Right renal pelvis (tissue), 4 donors: ENCODE measurements at places on chromosomes 4 and X. TPM values are rescaled to one million over a fixed set of nuclear protein-coding genes. Genes with fewer than 3 reads are reported as not detected.

- DNase-seq = no peak
Observed at GRCh38 chr4:141417387-141417786, 196.7 kb downstream of the ZNF330 start.

GRCh38 chrX:154098551-154098950 lies 1.0 kb upstream of the MECP2 start:
- no peak for DNase-seq

GRCh38 chr4:7761720-7762119 lies 177.9 kb downstream of the AFAP1 start:
- DNase-seq = no peak

DNA sequence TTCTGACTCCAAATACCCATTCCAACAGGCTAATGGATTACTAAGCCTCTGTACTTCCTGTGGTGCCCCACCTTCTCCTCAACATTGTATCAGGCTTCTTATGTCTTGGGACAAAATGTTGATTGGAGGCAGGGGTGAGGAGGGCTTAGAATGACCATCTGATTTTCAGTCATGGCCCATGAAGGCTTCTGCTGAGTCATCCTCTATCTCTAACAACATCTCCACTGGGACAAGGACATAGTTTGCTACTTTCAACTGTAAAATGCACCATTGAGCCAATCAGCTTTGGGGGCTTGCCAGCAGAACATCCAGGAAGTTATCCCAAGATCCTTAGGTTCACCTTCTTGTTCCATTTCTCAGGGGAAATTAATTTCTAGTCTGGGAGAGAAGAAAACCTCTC lies 29.5 kb downstream of the MAGEB17 start:
- no peak for DNase-seq

DNA sequence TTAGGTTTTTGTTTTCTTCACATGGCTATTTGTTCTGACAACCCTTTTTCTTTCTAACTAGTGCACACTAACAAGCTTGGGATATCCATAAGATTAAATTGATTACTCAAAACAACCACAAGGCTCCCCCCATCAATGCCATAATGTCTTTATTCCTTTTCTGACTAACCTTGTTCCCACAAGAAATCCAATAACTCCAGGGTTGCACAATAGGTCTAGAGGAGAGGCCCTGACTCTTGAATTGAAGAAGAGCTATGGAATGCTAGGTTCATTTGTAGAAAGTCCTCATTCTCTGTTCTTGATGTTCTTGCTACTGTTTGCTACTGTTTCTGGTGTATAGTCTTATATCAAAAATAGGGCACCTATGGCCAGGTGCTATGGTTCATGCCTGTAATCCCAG lies 71.0 kb downstream of the PRRG1 start:
- no peak for DNase-seq

DNA sequence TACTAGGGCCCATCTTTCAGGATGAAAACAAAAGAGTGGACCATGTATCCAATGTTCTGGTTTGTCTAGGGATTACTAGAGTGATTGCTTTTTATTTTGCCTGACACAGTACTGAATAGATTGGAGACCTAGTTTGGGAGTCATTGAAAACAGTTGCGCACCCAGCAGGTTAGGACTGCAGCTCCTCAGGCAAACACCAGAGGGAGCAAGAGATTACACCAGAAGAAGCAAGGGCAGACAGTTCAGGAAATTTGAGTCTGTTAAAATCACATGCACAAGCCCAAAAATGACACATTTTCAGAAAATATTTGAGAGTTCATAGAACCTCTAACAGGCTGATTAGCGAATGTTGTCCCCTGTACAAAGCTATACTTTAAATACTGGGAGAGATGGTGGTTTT lies 55.6 kb downstream of the CYLC1 start:
- DNase-seq = no peak

The P2RY4 gene
- polyA plus RNA-seq = not detected

The BEX5 gene
- 12.8 TPM for polyA plus RNA-seq
